Neural progenitor cell (in vitro differentiated cells): ENCODE measurements at places on chromosomes 4 and X. TPM values are rescaled to one million over a fixed set of nuclear protein-coding genes. Genes with fewer than 3 reads are reported as not detected.
A peak's percentile ranks its signal among the peaks of the same experiment; 100 is the strongest.

- no peak for DNase-seq
- H3K4me3 ChIP-seq = no peak overlapping the region
- no peaks in the 10 kb centered on the region for H3K36me3 ChIP-seq
- H3K27ac ChIP-seq = no peak overlapping the region
- no peaks in the 10 kb centered on the region for H3K4me1 ChIP-seq
Observed at GRCh38 chrX:78378476-78379115, 51.2 kb upstream of the CYSLTR1 start.

- no peaks in the 10 kb centered on the region for H3K27me3 ChIP-seq
- no peak overlapping the region for H3K4me3 ChIP-seq
- DNase-seq = no peak
- H3K27ac ChIP-seq = no peak overlapping the region
Observed at GRCh38 chr4:15968551-15969300, 5.8 kb upstream of the FGFBP2 start.

DNA sequence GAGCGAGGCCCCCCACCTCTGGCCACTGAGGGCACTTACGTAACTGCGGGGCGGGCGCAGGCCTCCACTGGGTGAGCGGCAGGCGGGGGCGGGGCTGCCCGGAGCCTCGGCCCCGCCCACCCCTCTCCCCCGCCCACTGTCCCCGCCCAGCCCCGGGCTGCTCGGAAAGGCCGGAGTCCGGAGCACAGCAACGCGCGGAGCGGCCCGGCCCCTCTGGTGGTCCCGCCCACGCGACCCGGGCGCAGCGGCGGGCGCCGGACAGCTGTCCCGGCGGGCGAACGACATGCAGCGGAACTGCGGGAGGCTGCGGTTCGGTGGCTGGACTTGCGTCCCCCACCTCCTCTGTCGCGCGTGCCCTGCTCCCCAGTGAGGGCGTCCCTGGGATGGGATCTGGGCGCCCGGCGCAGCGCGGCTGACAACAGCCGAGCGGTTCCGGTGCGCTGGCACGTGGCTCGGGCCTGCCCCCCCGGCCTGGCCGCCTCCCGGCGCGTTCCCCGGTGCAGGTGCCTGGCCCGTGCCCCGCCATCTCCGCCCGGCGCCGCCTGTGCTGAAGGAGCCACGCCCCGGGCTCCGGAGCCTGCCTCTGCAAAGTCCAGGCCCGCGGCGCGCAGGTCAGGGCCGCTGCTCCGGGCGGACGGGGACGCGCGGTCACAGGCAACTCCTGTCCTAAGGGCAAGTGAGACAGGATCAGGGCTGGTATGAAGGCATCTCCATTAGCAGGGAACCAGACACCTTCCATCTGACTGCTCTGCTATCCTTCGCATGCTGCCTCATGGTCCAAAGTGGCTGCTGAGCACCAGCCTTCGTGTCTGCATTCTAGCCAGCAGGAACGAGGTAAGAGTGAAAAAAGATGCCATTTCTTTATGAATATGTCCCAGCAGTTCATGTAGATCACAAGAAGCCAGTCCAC, 21.8 kb upstream of the JAKMIP1 start:
- H3K27me3 ChIP-seq = peaks cover 60% of the 10 kb centered on the region
- peak; percentile 92 for DNase-seq
- peaks cover 5% of the 10 kb centered on the region for H3K4me1 ChIP-seq

The TCEAL5 gene
- total RNA-seq = 0.12 TPM in 1 of 2 replicates, not detected in the other
